T-helper 2 cell (primary cell): ENCODE measurements at places on chromosomes 4 and X.

GRCh38 chr4:108443585-108443984 lies 176.8 kb upstream of the RPL34 start:
- no peak for DNase-seq

GRCh38 chr4:94640151-94640550 lies 117.6 kb upstream of the BMPR1B start:
- DNase-seq, result no peak

- no peak for DNase-seq
Measured at GRCh38 chrX:138349351-138349750, 362.2 kb downstream of the FGF13 start.

GRCh38 chr4:67700116-67700737 lies 728 bp downstream of the UBA6 start:
- peak; percentile 63 for DNase-seq

GRCh38 chrX:17606231-17606630 lies 131.1 kb upstream of the SCML1 start:
- no peak for DNase-seq

DNA sequence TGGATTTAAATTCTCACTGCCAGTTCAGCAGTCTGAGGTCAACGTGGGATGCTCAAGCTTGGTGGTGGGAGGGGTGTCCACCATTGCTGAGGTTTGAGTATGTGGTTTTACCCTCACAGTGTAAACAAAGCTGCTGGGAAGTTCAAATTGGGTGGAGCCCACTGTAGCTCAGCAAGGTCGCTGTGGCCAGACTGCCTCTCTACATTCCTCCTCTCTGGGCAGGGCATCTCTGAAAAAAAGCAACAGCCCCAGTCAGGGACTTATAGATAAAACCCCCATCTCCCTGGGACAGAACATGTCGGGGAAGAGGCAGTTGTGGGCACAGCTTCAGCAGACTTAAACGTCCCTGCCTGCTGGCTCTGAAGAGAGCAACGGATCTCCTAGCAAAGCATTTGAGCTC lies 14.9 kb upstream of the RRAGB start:
- DNase-seq, result no peak

- no peak for DNase-seq
Measured at GRCh38 chrX:155231163-155231562, 14.9 kb downstream of the VBP1 start.

- DNase-seq, result no peak
Measured at GRCh38 chr4:104940927-104941326, 205.7 kb upstream of the TET2 start.

DNA sequence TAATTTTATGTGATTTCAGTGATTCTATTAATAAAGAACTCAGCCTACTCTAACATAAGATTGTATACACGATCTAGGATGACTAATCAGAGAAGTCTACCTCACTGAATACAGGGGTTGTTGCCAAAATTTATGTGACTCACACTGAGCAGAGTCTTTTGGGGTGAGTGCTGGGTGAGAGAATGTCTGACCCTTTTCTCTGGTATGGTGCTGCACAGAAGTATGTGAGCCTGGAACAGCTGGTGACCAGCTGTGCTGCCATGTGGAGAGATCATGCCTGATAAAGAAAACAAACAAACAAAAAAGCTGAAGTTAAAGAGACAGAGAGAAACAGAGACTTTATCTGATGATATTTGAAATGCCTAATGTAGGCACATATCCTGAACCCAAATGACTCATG lies 618.1 kb upstream of the GRIA3 start:
- DNase-seq, result no peak

- DNase-seq, result no peak
Measured at GRCh38 chr4:152348670-152349069, 187.2 kb downstream of the FBXW7 start.

- no peak for DNase-seq
Measured at GRCh38 chr4:15148199-15148598, 145.9 kb downstream of the CPEB2 start.

GRCh38 chrX:106203315-106203714 lies 35.2 kb downstream of the PWWP3B start:
- DNase-seq, result no peak

GRCh38 chrX:68942840-68943239 lies 114.0 kb downstream of the EFNB1 start:
- no peak for DNase-seq

GRCh38 chr4:135244056-135244455 lies 1042.5 kb upstream of the PABPC4L start:
- DNase-seq, result no peak

GRCh38 chr4:8189551-8190466 lies 9.3 kb upstream of the SH3TC1 start:
- no peak for DNase-seq

GRCh38 chr4:67250131-67250896 lies 295.0 kb downstream of the CENPC start:
- DNase-seq, result no peak

- no peak for DNase-seq
Measured at GRCh38 chr4:57443308-57443707, 333.1 kb upstream of the IGFBP7 start.

DNA sequence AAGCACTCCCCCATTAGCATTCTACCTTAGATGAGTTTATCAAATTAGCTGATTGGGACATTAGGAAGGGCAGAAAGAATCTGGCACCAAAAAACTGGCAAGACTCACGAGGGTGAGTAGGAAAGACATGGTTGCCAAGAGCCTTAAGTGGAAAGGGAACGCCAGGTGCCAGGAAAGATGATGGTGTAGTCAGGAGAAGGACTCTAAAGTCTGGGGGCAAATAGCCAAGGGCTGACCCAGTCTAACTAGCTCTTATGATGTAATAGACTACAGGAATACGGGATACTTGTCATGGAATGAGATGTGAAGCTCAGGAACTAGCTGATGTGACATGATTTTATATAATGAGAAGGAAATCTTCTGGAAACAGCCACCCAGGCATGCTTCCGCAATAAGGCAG lies 94.8 kb downstream of the MBNL3 start:
- no peak for DNase-seq

GRCh38 chrX:122196343-122196742 lies 987.7 kb upstream of the GRIA3 start:
- DNase-seq, result no peak

- no peak for DNase-seq
Measured at GRCh38 chrX:39289827-39290226, 488.6 kb downstream of the MID1IP1 start.

- DNase-seq, result no peak
Measured at GRCh38 chrX:281166-281999, at the start of gene PLCXD1. PLCXD1 (plus strand) TSS chrX:281381; CDS start chrX:284188, 2,807 bp downstream.

DNA sequence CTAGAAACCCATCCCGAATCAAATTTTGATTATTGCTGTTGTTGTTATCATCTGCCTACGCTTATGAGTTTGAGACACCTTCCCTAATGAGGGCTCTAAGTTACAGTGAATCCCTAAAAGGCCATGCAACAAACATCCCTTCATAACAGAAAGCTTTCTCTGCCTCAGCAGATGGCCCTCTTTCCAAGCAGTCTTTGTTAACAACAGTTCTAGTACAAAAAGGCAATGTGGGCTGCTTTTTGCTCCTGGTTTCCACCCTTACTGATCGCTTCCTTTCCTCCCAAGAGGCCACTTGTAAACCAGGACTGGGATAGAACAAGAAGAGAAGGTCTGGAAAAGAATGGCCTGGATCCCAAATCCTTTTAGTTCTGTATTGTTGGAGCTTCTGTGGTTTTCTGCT lies 24.2 kb downstream of the GPC4 start:
- no peak for DNase-seq

DNA sequence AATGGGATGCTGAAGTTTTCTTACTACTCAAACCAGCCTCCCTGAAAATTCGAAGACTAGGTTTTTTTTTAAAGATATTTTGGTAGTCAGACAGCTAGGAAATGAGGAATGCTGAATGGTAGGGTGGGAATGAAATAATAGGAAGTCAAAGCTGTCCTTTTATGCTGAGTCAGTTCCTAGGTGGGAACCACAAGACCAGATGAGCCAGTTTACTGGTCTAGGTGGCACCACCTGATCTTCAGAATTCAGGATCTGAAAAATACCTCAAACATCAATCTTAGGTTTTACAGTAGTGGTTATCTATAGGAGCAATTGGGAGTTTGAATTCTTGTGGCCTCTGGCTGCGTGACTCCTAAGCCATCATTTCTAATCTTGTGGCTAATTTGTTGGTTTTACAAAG lies 183.1 kb upstream of the GALNT7 start:
- DNase-seq, result no peak

- DNase-seq, result no peak
Measured at GRCh38 chrX:131045726-131046125, 12.4 kb upstream of the ARHGAP36 start.

DNA sequence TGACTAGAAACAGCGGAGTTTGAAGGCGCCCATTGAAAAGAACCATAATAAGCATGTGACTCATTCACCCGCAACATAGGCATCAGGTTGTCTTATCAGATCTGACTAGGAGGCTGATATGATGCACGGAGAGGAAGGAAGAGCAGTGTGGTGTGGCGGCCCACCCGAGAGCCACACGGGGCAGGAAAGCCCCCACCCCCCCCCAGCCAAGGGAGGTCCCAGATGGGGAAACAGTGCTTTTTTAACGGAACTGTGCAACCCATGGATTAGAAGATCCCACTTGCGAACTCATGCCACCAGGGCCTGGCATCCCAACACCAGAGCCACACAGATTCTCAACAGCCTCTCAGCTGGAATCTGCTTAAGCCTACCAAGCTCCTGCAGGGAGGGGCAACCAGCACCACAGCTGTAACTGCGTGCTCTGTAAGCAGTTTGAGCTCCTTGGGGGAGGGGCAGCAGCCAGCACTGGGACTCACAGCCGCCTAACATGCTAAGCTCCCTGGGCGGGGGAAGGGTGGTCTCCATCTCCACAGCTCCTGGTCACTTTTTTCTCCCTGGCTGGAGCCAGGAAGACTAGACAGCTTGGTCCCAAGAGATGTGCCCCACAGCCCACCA lies 466.2 kb downstream of the PDGFC start:
- no peak for DNase-seq

- no peak for DNase-seq
Measured at GRCh38 chr4:165874791-165875371, 1.8 kb downstream of the TLL1 start.

- DNase-seq, result no peak
Measured at GRCh38 chr4:159534655-159535054, 431.8 kb downstream of the RAPGEF2 start.

GRCh38 chrX:113421432-113421831 lies 580.8 kb upstream of the AMOT start:
- no peak for DNase-seq

DNA sequence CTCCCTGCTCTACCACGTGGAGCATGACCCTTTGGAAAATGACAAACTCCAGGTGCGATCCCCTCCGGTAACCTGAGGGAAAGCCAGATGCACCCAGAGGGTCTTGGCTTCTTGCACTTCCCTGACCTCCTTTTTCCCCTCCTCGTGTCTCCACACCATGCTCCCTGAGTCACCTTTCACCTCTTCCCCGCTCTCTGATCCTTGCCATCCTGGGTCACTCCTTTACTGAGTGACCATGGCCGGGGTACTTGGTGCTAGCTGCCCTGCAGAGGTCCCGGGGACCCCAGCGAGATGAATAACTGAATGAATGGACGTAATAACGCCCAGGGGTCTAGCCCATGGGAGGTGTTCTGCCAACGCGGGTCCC lies 401 bp upstream of the ZFP92 start:
- DNase-seq, result no peak

GRCh38 chr4:139734201-139734874 lies 68.7 kb downstream of the MGST2 start:
- DNase-seq, result no peak

GRCh38 chrX:115419069-115419468 lies 129.6 kb downstream of the LUZP4 start:
- no peak for DNase-seq

- DNase-seq, result no peak
Measured at GRCh38 chr4:94813221-94813620, 55.5 kb downstream of the BMPR1B start.

GRCh38 chrX:44580466-44580865 lies 37.8 kb upstream of the FUNDC1 start:
- DNase-seq, result no peak

GRCh38 chr4:20194123-20195013 lies 57.3 kb upstream of the SLIT2 start:
- DNase-seq, result no peak

GRCh38 chr4:14887842-14888433 lies 114.3 kb upstream of the CPEB2 start:
- no peak for DNase-seq

DNA sequence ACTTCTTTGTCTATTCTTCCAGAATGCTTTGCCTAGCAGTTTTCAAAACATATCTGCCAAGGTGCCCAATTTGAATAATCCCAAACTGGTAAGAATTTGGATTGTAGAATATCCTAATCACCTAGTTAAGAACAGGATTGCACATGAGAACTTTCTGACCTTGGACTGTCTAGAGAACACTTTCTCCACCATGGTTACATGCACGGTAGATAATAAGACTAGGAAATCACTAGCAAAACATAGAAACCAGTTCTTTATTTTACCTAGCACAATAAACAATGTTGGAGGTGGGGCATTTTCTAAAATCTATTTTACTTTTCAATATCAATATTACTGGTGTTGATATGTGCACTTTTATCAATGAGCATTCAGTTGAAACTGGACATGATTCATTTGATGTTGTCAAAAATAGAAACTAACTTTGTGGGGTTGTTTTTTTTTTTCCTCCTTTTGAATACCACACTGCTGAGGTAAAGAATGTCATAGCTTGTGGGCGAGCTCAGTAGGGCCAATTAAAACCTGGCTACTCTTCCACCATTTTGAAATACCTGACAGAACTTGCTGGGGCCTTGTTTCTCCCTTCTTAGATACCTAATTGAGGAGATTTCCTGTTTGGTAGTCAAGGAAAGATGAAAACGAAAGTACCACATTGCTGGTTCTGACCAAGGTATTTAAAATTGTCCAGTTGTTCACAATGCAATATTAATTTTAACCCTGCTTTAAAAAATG lies 10.4 kb downstream of the MID1IP1 start:
- no peak for DNase-seq

- no peak for DNase-seq
Measured at GRCh38 chr4:20829617-20830357, 129.5 kb downstream of the PACRGL start.

DNA sequence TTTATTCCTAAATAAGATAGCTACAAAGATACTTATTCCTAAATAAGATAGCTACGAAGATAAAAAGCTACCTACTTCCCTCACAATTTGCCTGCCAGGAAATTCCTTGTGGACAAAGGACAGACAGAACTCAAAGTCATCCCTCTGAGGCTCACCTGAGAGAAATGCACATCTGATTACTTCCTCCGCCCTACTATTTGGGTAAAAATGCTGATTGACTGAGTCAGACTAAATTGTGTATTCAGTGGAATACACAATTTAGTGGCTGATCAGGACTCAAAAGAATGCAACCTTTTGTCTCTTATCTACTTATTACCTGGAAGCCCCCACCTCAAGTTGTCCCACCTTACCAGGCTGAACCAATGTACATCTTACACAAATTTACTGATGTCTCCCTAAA lies 10.3 kb upstream of the MAGEB16 start:
- DNase-seq, result no peak

- no peak for DNase-seq
Measured at GRCh38 chr4:85783483-85783882, 308.5 kb downstream of the ARHGAP24 start.
